ENCODE measurements at places on chromosomes 4 and X. TPM values are rescaled to one million over a fixed set of nuclear protein-coding genes. Genes with fewer than 3 reads are reported as not detected.

Gene ZNF518B
- total RNA-seq: 16.3 TPM

Gene STBD1
- total RNA-seq: 1.9 TPM

Gene LRP2BP
- 0.51 TPM for total RNA-seq

Gene BTC
- not detected for total RNA-seq

Gene CCKAR
- not detected for total RNA-seq

Gene ENPP6
- under 0.01 TPM for total RNA-seq

Gene FAM236C
- not detected for total RNA-seq

Gene GPR82
- total RNA-seq: not detected

Gene PRR32
- not detected for total RNA-seq

Gene TIMM17B
- 22.2 TPM for total RNA-seq

Gene EDA
- total RNA-seq: 2.5 TPM

Gene MANBA
- 8.3 TPM for total RNA-seq

Data from dermis microvascular lymphatic vessel endothelial cell (primary cell).